Testis (tissue), 5 donors: ENCODE measurements at places on chromosomes 1 and 21.

DNA sequence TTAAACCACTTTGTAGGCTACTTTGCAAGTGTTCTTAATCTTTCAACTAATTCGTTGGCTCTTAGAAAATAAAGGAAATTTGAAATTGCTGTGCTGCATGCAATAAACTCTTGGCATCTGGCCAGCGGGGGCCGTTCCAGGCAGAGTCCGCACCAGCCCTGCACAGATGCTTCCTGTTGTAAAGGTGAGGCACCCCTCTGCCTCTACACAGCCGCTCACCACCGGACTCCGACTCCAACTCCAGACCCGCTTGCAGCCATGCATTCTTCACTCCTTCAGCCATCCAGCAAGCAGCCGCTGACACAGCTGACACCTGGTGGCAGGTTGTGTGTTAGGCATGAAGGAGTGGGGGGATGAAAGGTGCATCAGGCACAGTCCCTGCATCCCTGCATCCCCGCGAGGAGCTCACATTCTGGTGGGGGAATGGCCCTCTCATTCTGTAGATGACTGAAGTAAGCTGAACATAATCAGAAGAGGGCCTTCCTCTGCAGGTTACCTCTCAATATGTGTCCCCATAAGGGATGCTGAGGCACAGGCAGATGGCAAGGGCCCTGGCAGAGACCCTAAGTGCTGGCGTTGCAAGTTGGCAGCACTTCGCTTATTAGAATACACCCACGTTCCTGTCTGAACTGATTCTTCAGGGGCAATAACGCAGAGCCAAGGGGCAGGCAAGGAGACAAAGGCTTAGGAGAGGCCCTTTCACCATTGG lies 56.8 kb downstream of the GLIS1 start:
- DNase-seq: peak; percentile 28

DNA sequence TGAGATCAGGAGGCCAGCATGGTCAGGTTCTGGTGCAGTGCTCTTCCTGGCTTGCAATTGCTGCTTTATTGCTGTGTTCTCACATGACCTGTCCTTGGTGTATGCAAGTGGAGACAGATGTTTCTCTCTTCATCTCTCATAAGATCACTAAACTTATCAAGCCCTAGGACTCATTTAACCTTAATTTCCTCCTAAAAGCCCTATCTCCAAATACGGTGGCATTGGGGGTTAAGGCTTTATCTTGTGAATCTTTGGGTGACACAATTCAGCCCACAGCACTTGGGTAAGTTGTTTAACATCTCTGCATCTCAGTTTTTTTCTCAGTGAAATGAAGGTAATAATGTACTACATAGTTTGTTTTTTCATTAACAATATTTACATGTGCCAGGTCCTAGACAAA lies 152.4 kb downstream of the RWDD3 start:
- DNase-seq: no peak

GRCh38 chr1:234244482-234244881 lies 128.8 kb upstream of the COA6 start:
- DNase-seq: no peak

GRCh38 chr1:6819246-6820040 lies 34.2 kb downstream of the CAMTA1 start:
- no peak for DNase-seq

- no peak for DNase-seq
Observed at GRCh38 chr1:70142075-70142474, 63.3 kb downstream of the LRRC40 start.

DNA sequence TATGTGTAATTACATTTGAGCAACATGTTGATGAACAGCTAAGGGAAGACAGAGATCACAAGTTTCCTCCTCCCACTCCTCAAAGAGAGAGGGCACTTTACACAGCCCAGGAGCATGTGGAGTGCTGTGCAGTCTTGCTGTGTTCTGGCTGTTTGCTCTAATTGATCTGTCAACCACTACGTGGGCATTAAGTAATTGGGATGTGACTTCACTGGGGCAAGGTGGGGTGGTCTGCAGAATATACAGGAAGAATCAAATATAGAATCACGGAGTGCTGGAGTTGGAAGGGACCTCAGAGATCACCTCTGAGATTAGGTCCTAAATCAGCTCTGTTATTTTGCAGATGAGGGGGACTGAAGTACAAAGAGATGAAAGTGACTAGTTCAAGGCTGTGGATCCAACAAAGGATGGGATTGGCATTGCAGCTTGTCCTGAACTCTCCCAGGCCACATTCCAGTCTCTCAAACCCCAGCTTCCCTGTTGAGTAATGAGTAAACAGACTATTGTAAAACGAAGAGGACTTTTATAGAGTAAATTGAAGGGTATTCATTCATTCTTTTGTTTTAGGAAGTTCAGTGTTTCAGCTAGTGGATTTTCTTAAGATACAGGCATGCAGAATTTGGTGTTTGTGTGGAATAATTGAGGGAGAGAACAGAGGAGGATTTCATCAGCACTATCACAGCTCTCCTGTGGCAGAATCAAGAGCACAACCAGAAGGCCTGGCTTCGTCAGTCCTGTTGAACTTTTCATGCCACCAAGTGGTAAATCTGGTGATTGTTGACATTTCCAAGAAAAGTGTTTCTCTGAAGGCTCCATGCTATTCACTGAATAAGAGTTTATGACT lies 22.4 kb downstream of the NOS1AP start:
- DNase-seq: no peak

GRCh38 chr21:46357684-46358425 lies 33.9 kb downstream of the PCNT start:
- no peak for DNase-seq

DNA sequence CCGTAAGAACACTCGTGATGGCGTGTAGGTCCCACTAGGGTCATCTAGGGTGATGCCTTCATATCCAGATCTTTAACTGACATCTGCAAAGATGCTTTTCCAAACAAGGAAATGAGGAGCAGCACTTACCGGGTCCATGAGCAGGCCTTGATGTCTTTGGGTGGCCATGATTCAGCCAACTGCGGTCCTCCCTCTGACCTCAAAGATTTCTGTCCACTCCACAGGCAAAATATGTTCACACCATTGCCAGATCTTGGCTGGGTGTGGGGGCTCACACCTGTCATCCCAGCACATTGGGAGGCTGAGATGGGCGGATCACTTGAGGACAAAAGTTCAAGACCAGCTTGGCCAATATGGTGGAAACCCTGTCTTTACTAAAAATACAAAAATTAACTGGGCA lies 18.2 kb downstream of the TRPM2 start:
- DNase-seq: no peak
